ENCODE measurements at places on chromosomes 11 and 22. TPM values are rescaled to one million over a fixed set of nuclear protein-coding genes. Genes with fewer than 3 reads are reported as not detected.

The SLC22A8 gene
- not detected for total RNA-seq

The SORL1 gene
- total RNA-seq = 7.2 TPM

The MYEOV gene
- total RNA-seq = not detected

The UBASH3B gene
- 64.0 TPM for total RNA-seq

The FOLH1 gene
- 0.36 TPM for total RNA-seq

The NAV2 gene
- 17.6 TPM for total RNA-seq

The OR4A16 gene
- total RNA-seq = not detected

The ANKK1 gene
- total RNA-seq = 0.19 TPM

The C11orf87 gene
- 0.07 TPM for total RNA-seq

The CCDC89 gene
- 0.30 TPM for total RNA-seq

The CD3D gene
- 0.61 TPM for total RNA-seq

DNA sequence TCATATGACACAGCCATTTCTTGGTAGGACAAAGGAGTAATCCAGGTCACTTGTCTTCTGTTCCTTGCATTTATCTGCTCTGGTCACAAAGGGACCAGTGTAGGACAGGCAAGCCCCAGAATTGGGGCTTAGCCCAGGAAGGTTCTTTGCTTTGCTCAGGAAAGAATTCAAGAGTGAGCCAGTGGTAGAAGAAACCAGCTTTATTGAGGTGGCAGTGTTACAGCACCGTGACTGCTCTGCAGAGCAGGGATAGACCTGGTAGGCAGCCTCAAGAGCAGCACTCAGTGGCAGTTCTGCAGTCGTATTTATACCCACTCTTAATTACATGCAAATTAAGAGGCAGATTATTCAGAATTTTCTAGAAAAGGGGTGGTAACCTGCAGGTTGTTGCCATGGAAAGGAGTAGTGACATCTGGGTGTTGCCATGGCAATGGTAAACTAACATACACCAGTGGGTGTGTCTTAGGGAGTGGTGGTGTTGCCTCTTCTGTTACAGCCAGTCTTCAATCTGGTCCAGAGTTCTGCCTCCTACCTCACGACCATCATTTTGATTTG, 84.9 kb upstream of the RAB1B start:
- no peak for DNase-seq

GRCh38 chr22:49170053-49170452, 657.6 kb downstream of the BRD1 start:
- DNase-seq = no peak

DNA sequence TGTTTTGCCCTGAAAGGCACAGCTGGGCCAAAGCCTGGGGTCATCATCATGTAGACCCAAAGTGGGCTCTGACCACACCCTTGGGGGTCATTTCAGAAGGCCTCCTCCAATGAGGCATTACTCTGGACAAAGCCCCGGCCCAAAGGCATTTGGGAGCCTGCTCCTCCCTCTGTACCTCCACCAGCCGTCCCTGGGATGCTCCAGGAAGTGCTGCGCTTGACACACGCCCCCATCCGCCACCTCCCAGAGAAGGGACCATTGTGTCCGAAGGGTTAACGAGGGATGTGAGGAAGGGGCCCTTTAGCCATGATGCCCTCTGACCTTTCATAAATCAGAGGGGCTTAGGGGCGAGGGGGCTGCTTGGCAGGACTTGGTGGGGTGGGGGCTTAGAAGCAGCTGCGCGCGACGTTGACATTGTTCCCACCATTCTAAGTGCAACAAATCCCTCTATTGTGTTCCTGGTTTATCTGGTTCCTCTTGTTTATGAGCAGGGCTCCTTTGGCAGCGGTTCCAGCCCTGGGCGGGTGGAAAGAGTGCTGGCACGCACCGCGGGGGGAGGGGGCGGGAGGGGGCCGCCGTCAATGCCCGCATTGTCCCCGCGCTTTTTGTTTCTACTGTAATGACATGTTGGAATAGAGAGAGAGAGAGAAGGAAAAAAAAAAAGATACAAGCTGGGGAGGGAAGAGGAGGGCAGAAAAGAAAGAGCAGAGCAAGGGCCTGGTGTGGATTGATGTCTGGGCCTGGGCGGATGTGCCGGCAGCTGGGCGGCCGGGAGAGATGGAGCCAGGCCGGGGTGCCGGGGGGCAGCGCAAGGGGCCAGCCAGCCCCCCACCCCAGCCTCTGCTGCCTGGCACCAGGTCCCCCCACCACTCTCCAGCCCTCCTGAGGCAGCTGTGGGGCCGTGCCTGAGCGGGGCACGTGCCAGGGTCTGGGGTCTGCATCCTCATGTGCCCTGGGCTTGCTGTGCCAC, 32.1 kb upstream of the SOX10 start:
- no peak for DNase-seq

DNA sequence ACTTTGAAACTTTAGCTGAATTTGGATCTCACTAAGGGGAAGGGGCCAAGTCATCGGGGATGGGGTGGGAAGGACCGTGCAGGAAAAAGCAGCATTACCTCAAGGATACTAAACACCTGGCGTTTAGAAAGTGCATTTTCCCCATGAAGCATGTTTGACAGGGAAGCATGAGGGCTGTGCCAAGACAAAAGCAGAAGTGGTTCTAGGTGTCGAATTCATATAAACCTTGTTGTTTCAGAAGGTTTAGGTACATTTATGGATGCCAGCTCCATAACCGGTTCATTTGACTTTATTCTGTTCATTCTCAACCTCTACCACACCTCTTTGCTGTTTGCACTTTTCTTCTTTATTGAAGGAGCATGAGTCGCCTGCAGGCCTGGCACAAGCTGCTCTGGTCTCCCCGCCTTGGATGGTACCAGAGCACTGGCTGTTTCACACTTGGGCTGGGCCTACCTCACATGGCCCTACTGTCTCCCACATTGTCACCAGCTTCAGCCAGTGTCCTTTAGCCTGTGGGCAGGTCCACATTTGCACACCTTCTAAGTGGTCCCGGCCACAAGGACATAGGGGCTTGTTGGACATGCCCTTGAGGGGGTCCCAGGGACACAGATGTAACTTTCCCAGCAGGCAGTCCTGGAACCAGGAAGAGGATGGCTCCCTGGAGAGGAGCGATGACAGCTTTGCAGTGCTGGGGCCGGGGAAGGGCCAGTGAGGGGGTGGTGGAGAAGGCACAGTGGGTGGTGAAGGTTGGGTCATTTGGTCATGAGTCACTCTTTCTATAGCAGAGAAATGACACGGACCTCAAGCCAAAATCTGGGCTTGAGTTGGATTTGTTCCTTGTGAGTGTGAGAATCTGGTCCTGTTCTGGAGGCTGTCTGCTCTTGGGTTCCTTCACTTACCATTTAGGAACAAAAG, 3.2 kb upstream of the ST14 start:
- no peak for DNase-seq

GRCh38 chr22:22553735-22554586, 5.1 kb downstream of the PRAME start:
- no peak for DNase-seq

DNA sequence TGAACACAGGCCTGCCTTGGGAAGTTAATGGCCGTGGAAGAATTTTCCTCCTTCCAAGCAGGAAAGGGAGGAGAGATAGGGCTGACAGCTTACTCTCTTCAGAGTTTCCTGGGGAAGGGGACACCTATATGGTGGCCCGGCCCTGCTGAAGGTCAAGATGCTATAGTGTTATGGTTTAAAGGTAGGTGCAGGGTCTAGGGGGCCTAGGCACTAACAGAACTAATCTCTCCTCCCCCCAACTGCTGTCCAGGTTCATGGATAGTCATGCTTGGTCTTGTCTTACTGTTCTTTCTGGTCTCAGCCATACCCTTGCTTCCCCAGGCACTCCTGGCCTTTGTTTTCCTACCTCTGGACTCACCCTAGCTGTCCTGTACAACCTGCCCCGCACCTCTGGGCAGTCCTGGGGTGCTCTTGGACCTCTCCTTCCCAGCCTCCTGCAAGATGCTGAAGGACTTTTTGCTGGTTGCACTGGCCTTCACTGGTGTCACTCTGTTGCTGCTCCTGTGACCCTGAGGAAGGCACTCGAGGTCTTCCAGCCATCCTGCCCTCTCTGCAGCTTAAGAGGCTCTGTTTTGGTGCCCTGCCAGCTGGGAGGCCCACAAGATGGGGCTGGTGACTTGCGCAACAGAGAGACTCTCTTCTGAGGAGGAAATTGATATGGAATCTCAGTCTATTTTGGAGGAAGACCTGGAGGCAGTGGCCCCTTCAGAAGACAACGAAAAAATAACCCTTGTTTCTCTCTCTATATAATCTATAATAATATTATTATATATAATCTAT, 17.9 kb downstream of the SEC14L3 start:
- DNase-seq = no peak

GRCh38 chr11:125946712-125947418, 1.0 kb downstream of the VSIG10L2 start:
- no peak for DNase-seq

DNA sequence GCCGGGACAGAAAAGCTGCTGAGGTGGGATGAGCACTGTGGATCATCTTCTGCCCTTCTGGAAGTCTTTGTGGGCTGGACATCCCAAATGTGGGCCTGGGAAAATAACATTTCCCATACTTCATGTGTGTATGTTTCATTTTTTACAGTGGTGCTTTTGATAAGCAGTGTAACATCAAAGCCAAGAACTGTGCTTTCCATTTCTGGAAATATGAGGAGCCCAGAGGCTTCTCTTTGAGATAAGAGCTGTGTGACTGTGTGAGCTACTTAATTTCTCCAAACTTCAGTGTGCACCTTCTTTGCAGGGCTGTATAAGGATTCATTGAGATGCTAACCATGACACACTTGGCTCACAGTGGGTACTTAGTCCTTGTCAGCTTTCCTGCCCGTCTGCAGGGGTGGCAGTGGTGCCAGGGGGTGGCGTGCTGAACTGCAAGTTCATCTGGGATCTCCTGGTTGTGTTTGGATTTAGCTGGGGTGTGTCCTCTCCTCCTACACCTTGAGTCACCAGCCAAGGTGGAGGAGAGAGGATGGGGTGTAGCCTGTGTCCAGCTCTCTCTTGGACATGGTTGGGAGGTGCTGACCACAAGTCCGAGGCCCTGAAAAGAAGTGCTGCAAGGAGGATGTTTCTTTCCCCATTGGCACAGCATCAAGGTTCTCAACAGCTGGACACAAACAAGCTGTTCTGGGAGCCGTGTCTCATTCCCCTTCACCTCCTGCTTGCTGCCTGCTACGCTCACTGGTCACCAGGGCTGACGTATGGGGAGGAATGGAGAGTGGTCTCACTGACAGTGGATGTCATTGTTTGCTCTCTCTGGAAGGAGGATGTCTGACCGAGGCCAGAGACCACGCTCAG, 139.4 kb downstream of the TEAD1 start:
- DNase-seq = peak; percentile 80

GRCh38 chr11:47127213-47127612, 49.5 kb downstream of the ARFGAP2 start:
- DNase-seq = no peak

GRCh38 chr11:33685082-33685481, 15.5 kb downstream of the C11orf91 start:
- DNase-seq = no peak

GRCh38 chr11:75554258-75555022, 7.6 kb upstream of the SERPINH1 start:
- DNase-seq = peak; percentile 99

DNA sequence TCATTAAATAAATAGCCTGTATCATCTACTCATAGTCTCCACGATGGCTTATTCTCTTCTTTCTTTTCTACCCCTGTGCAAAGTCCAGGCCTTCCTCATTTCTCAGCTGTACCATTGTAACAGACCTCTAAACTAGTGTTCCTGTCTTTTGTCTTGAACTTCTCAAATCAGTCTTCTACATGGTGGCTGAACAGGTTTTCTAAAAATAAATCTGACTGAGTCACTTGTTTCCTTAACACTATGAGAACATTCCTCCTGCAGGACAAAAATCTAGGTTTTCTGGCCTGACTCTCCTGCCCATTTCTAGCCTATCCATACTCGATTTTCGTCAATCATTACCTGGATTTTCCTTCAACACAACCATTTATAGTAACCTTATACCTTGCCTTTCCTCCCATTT, 1080.8 kb upstream of the TENM4 start:
- no peak for DNase-seq

- no peak for DNase-seq
Measured at GRCh38 chr11:1563697-1564534, 8.2 kb downstream of the DUSP8 start.

DNA sequence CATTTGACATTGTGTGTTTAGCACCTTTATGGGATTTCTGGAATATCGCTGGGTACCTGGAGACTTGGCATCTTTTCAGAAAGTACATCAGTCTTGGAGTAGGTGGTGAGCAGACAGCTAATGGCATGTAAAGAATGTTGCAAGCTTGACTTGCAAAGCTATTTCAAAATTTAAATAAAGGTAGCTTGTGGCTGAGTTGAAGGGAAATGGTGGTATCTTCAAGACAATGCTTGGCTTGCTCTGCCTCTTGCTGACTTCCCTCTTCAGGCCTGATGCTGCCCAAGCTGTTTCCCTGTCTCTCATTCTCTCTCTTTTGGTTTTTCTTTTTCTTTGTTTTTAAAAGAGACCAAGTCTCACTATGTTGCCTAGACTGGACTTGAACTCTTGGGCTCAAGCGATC, 13.2 kb downstream of the ZNRF3 start:
- no peak for DNase-seq

GRCh38 chr22:23503736-23504440, 76.2 kb downstream of the IGLL1 start:
- no peak for DNase-seq

- no peak for DNase-seq
Measured at GRCh38 chr22:24108073-24108472, 73.2 kb upstream of the SUSD2 start.

DNA sequence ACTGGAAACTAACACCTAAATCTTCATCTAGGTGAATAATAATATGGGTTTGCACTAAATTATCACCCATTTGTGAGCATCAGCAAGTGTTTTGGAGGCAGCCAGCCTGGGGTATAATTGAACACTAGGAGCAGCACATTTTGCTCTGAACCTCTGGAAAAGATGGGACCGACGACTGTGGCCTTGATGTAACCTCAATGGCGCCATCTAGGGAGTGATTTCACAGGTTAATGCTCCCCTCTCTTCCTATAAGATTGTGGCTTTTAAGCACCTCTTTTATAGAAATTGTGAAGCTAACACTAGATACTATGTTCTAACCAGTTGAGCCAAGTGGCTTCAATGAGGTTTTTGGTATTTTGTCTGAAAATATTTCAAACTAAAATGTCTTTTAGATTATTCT, 203.7 kb downstream of the NELL1 start:
- no peak for DNase-seq

DNA sequence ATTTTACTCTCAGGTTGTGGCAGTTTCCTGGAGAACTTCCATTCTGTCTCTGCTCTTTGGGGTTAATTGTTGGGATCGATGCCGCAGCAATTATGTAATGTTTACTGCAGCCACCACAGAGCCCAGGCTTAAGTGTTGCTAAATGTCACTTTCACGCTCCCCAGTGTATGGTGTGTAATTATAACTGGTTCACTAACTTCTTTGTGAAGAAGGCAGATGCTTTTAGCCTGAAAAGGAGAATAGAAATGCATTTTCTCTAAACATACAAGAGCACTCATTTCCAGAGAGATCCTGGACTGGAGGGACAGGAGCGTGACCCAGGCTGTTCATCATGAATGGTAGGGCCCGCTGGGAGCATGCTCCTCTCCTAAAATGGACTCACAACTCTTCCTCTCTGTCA, 132.2 kb upstream of the PLET1 start:
- no peak for DNase-seq

Measured in astrocyte (in vitro differentiated cells and primary cell).